ENCODE measurements at places on chromosomes 7 and 10. TPM values are rescaled to one million over a fixed set of nuclear protein-coding genes. Genes with fewer than 3 reads are reported as not detected.

Gene HOXA5
- total RNA-seq, result not detected

Gene CABCOCO1
- not detected for total RNA-seq

Gene TRIM50
- total RNA-seq, result not detected

Gene GPR85
- not detected for total RNA-seq

Gene ABLIM1
- total RNA-seq, result 18.5 TPM

Gene GPR26
- not detected for total RNA-seq

Gene PSTK
- total RNA-seq, result 4.5 TPM

Gene RPS24
- total RNA-seq, result 1,818 TPM

Gene HOGA1
- total RNA-seq, result not detected

Gene LOXL4
- not detected for total RNA-seq

Gene FOXI2
- total RNA-seq, result not detected

Gene SUN3
- not detected for total RNA-seq

Gene SPDYE8
- not detected for total RNA-seq

Gene FOXK1
- total RNA-seq, result 36.6 TPM

GRCh38 chr10:24792638-24793037 lies 69.0 kb upstream of the ARHGAP21 start:
- no peak for DNase-seq

GRCh38 chr7:123003539-123004126 lies 8.1 kb upstream of the TAS2R16 start:
- no peak for DNase-seq

GRCh38 chr7:48868916-48869315 lies 55.4 kb upstream of the CDC14C start:
- no peak for DNase-seq

- peak; percentile 91 for DNase-seq
Observed at GRCh38 chr7:45089341-45089891, 647 bp upstream of the NACAD start.

DNA sequence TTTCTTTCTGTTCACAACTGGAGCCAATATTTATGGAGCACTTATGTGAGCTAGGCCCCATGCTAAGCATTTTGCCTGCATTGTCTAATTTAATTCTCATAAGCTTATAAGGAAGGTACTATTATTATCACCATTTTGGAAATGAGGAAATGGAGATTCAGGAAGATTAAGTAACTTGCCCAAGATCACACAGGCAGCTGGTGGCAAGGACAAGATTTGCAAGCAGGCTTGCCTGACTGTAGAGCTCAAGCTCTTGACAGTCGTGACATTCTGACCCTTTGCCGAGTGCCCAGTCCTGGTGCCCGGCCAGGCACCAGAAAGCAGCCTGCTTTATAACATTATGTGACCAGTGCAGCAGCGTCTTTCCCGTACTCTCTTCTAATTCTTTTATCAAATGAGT lies 38.2 kb downstream of the WNT2 start:
- no peak for DNase-seq

DNA sequence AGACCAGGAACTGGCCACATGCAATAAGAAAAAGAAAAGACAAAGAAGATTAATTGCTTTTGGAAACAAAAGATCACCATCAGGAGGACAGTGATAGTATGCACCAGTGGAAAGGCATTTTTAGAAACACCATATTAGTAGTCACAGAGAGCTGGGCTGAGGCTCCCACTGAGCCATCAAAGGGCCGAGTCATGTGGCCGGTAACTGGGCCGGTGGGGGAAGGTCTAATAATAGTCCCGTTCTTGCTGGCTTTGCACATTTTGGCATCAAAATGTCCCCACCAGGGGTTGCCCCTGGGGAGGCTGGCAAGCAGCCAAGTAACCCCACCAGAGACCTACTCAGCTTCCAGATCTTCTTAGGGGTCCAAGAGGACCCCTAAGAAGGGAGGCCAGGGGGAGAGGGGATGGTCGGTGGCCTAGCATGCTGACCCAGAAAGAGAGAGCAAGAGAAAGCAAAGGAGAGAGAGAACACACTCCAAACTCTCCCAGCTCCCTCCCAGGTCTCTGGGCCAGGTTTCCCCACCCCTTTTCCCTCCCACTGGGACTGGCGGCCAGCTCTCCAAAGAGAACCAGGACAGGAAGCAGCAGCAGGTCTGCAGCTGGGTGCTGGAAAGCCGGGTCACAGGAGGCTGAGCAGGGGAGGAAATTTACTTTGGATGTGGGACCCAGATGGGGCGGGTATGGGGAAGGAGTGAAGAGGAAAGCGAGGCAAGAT lies 70.2 kb upstream of the FGFR2 start:
- DNase-seq, result no peak

- no peak for DNase-seq
Observed at GRCh38 chr7:114924038-114924712, 2.3 kb downstream of the MDFIC start.

DNA sequence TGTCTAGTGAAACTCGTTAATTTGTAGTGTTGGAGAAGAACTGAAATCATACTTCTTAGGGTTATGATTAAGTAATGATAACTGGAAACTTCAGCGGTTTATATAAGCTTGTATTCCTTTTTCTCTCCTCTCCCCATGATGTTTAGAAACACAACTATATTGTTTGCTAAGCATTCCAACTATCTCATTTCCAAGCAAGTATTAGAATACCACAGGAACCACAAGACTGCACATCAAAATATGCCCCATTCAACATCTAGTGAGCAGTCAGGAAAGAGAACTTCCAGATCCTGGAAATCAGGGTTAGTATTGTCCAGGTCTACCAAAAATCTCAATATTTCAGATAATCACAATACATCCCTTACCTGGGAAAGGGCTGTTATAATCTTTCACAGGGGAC lies 187.6 kb downstream of the CFTR start:
- DNase-seq, result no peak

DNA sequence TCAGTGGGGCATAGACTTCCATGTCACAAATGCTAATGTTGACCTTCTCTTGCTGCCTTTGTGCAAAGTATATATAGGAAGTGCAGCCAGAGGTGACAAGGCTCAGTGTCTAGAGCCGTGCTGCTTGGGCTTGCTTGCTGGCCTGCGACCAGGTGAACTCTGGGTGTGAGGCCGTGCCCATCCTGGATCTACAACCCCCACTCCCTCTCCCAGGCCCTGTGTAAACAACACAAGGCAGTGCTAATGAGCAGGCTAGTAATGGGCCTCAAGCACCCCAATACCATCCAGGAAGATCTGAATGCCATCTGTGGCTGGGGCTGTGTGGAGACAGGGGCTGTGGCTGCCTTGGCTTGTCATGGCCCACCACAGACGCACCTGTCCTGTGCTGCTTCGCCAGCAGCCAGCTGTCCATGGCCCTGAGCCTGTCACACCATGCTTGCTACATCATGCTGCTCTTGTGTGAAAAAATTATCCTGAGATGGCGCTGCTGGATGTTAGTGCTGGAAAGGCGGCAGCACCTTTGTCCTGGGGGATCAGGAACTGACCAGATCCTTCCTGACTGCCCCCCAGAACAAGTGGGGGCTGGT lies 107.6 kb upstream of the ZNF92 start:
- no peak for DNase-seq

DNA sequence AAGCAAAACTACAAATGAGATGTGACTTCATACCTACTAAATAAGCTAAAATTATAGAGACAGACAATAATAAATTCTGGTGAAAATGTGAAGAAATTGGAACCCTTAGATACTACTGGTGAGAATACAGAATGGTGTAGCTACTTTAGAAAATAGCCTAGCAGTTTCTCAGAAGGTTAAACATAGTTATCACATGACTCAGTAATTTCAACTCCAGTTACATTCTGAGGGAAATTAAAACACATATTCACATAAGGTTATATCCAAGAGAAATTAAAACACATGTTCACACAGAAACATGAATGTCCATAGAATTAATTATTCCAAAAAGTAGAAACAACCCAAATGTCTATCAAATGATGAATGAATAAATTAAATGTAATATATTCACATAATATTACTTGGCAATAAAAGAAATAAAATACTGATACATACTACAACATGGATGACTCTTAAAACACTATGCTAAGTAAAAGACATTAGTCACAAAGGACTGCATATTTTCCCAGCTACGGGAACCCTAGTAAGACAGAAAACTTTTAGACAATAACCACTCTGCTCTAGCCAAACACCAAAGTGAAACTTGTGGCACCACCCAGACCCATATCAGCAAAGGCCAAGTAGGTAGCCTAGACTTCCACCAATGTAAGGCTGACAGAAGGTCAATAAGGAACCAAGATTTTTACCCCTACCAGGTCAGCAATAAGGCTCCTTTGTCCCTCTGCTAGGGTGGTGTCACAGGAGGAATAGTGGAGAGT lies 25.1 kb downstream of the SLC25A40 start:
- DNase-seq, result no peak

Measured in activated CD4-positive, alpha-beta T cell treated with anti-CD3 and anti-CD28 coated beads, Interleukin-2, amount 10 ng/mL, durations not matched to agents 24 days and 14 days (primary cell).